ENCODE measurements at places on chromosomes 3 and 15.

DNA sequence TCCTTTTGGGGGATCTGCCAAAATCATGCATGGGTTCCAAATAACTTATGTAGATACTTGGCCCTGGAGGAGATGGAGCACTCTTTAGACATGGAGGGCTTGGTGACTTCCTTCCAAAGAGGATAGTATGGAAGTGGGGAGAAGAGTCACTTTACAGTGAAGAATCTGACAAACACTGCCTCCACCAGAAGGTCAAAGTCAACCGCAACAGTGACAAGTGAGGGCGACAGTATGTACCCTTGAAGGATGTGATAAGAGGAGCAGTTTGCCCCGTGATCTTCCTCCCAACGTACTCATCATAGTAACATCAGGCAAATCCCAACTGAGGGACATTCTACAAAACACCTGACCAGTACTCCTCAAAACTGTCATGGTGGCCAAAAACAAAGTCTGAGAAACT lies 62.0 kb downstream of the LMCD1 start:
- DNase-seq, result no peak

DNA sequence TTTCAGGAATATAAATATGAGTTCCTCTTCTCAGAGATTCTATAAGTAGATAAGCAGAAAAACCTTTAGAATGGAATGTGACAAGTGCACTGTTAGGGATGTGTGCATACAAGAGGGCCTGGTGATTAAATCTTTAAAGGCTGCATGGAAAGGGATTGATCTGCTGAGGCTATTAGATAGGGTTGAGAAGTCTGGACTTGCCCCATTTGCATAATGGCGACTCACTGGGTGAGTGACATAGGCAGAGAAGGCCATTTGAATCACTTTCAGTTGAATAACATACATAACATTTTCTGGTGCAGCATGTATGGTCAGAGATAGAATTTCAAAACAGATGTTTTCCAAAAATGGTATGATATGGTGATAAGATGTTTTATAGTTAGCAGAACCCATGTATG lies 156.9 kb downstream of the ZNF621 start:
- no peak for DNase-seq

DNA sequence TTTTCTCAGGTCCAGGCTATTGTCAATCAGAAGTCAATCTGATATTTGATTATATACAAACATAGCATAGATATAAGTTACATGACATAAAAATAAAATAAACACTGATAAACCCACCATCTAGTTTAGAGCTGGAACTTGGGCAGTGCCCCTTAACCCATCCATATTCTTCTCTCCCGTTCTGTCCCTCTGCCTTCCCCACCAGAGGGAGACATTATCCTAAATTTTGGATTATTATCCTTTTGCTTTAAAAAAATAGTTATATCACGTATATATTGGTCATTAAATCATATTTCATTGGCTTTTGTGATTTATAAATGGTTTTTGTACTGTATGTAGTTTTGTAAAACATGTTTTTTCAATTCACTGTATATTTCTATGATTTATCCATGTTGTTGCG lies 107.9 kb downstream of the GMPS start:
- DNase-seq, result no peak

GRCh38 chr3:9887480-9887879 lies 2.9 kb upstream of the JAGN1 start:
- DNase-seq, result no peak

DNA sequence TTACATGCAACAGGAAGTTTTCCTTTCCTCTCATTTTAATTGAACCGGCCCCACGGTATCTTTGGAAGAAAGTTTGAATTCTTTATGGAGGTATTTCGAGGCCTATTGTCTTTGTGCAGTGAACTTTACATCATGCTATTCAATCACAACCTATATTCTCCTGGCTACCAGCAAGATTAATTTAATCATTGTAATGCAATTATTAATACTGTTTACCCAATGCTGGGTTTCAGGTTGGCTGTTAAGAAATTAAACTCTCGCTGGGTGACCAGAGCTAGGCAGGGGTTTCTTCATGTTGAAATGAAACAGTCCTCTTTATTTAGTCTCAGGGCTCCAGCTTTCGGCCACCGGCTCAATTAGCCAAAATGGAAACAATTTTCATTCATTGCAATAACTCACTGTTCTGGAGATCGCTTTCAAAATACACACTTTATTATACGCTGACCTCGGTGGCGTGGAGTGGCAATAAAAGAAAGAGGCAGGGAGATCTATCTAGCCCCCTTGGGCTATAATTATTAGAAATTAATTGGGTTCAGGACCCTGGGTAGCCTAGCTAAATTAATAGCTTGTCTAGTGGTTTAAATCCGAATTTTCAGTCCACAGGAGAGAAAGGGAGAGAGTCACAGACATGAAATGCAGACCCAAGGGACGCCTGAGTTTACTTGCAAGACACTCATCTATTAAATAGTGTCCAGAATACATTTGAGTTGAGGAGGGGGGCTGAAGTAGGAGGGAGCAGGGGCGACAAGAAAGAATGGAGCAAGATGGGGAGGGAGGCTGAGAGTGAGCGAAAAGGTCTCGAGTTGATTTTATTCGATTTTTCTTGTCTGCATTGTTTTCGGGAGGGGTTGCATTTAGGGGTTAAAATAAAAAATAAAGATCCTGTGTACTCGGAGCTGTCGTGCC lies 3.9 kb upstream of the MECOM start:
- no peak for DNase-seq

DNA sequence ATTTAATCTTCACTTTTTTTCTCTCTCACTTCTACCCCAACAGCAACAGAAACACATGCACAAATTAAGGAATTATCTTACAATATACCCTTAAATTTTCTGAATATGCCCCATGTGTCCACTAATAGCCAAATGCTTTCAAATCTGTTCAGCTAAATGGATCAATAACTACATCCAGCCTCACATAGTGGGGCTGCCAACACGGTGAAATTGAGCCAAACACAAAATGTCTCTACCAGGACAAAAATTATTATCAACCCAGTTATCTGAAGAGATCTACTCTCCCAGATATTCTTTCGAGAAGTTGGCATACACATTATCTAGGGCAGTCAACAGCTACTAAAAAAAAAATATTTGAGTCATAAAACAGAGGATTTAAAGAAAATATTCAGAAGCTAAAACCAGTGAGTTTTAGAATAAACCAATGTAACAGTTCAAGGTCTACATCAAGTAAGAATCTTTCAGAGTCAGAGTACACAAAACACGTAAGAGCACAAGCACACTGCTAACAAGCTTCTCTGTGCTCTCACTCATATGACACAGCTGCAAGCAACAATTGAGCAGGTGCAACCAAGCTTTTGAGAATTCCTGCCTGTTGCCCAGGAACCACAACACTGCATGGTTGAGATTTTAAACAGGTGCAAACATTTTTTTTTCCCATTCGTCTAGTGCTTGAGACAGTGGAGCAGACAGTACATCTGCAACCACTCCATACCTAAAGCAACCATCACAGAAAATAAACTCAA lies 247.7 kb downstream of the ZBTB20 start:
- no peak for DNase-seq

DNA sequence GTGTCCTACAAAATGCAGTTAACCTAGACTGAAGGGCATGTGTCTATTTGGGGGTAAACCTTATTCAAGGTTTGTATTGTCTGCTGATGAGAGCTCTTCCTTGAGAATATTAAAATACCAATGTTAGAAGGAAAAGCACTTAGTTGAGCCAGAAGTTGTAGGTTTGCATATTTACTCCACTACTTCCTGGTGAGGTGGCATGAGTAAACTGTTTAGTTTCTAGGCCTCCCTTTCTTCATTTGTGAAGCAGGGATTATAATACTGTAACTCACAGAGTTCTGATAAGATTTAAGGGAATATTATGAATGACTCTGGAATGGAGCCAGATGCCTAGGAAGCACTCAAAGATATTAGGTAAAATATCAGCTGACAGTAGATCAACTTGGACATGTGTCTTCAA lies 46.7 kb downstream of the CD200R1L start:
- no peak for DNase-seq

- no peak for DNase-seq
Observed at GRCh38 chr3:74134831-74135230, 479.6 kb downstream of the CNTN3 start.

DNA sequence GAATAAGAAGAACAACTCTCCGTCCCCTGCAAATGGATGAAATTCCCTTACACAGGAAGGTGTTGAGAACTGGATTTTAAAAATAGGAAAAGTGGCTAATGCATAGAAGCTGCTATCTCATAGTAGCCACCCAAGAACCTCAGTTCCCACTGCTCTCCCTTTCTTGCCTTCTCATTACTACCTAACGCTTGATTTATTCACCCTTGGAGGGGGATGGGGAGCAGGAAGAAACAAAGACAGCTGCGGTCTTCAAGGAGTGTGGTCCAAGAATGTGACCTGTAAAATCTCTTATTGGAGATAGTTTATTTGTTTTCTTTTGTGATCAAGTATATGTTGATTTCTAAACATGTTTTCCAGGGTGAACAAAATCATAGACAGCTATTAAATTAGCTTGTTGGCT lies 274.1 kb upstream of the CTNNB1 start:
- DNase-seq, result no peak

DNA sequence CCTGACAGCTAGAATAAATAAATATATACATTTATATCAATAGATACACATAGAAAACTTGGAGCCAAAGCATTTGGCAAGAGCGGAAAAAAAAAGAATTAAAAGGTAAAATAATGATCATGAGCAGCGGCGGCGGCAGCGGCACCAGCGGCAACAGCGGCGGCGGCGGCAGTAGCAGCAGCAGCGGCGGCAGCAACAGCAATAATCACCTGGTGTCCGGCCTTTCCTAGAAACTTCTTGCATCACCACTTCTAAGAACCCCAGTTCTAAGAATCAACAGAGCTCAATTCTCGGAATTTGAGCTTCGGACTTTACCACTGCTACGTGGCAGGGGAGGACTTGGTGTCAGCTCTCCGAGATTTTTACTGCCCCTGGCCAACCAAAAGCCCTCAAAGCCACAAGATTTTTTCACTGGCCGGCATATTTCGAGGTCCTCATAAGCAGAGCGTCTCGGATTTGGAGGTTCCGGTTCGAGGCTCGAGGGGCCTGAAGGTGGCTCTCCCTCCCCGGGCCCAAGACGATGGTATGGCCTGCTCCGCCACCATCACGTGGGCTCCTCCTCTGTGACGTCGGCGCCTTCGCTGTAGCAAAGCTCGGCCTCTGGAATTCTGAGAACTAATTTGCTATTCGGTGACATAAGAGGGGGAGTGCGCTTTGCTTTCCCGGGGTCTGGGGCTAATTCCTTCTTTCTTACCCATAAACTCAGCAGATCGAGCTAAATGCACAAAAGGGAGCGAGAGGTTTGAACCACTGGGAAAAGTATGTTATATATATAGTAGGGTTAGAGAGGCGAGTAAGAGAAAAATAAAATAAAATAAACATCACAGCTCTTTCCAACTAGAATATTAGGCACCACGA lies at the start of gene BCL6:
BCL6 (minus strand) TSS at position 268 of the 858 bp plus-strand sequence. CDS start 11,775 bp downstream, outside the sequence.
- peak; percentile 74 for DNase-seq

GRCh38 chr3:123317716-123318115 lies 116.0 kb downstream of the SEC22A start:
- no peak for DNase-seq

DNA sequence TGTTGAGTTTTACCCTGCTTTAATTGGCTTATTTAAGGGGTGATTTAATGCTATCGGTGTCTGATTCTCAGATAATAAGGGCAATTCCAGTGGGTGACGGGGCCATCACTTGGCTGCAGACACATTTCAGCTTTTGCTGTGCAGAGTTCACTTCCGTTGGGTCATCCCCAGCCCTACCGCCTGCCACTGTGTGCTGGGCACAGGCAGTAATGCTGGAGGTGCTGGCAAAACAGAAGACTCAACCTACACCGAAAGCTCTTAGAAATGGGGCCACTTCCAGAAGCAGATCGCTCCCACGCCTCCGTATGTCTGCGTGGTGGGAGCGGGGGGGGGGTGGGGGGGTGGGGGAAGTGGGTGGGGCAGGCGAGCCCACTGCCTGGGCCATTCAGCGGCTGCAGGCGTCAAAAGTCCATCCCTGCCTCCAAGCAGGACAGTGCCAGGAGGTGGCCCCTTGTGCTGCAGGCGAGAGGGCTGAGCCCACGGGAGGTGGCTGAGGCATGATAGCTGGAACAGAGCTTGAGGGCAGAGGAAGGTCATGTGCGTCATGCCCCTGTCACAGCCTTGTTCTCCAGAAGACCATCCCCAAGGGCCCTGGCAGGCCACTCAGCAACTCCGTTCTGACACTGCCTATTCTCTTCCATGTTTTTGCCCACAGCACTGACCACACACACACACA lies 128.3 kb downstream of the ATP10A start:
- no peak for DNase-seq

DNA sequence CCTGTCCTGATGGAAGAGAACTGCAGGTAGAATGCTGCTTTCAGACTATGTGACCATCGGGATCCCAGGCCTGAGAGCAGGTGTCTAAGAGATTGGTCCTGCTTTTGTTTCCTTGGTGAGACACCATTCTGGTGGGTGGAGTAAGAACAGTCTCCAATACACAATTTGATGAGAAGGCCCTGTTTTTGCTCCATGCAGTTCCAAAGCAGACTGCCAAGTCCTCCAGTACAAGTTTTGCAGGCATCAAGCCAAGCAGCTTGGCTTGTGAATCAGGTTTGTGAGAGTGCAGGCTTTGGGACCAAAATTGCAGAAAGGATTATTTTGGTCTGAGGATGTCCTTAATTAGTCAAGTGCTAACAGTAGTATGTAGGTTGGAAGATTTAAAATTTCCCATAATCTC lies 381.6 kb downstream of the FOXP1 start:
- DNase-seq, result no peak

- DNase-seq, result no peak
Observed at GRCh38 chr3:32181365-32181764, 57.1 kb upstream of the CMTM8 start.

DNA sequence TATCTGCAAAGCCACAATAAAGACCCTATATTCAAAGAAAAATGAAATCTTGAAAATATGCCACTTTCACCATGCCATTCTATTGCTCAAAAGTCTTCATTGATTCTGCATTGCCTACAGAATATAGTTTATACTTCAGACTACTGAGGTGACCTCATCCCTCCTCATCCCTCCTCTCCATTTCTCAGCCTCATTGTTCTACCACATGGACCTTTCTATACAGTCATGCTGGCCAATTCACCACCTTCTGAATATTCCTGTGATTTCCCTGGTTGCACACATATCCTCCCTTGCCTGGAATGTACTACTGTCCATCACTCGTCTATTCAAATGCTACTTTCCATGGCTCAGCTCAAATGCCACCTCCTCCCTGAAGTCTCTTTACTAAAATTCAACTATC lies 3.5 kb upstream of the COL8A1 start:
- no peak for DNase-seq

DNA sequence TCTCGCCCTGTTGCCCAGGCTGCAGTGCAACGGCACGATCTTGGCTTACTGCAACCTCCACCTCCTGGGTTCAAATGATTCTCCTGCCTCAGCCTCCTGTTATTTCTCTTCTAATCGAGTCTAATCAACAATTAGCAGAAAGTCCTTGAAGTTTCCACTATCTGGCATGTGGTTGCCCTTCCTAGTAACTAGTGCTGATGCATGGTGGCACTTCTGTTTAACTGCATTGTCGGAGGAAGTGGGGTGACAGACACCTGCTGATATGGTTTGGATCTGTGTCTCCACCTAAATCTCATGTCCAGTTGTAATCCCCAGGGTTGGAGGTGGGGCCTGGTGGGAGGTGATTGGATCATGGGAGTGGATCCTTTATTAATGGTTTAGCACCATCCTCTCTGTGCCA lies 9.2 kb downstream of the CRTAP start:
- DNase-seq, result no peak
